Activated CD4-positive, alpha-beta T cell treated with anti-CD3 and anti-CD28 coated beads, Interleukin-2, amount 10 ng/mL, durations not matched to agents 7 days and 5 days (primary cell): ENCODE measurements at places on chromosomes 11 and 22.
A peak's percentile ranks its signal among the peaks of the same experiment; 100 is the strongest.

- no peak overlapping the region for H3K27ac ChIP-seq
- H3K27me3 ChIP-seq: no peaks in the 10 kb centered on the region
- DNase-seq: no peak
- H3K4me1 ChIP-seq: no peaks in the 10 kb centered on the region
- H3K4me3 ChIP-seq: no peak overlapping the region
These were observed 387.0 kb upstream of the DDI1 start for GRCh38 chr11:103649401-103649895.

GRCh38 chr22:37262346-37262745, 18.3 kb upstream of the RAC2 start:
- peaks cover 41% of the 10 kb centered on the region for H3K4me1 ChIP-seq
- no peak overlapping the region for H3K27ac ChIP-seq
- no peak overlapping the region for H3K4me3 ChIP-seq
- no peak for DNase-seq

- H3K36me3 ChIP-seq: no peaks in the 10 kb centered on the region
- H3K4me3 ChIP-seq: no peak overlapping the region
- H3K27me3 ChIP-seq: peaks cover 1% of the 10 kb centered on the region
- H3K4me1 ChIP-seq: no peaks in the 10 kb centered on the region
These were observed 435.1 kb upstream of the DDI1 start for GRCh38 chr11:103601225-103601846.

GRCh38 chr22:49866646-49867045, 13.0 kb downstream of the ZBED4 start:
- H3K27me3 ChIP-seq: no peaks in the 10 kb centered on the region
- no peak for DNase-seq
- peak overlapping the region; percentile 36 for H3K27ac ChIP-seq

DNA sequence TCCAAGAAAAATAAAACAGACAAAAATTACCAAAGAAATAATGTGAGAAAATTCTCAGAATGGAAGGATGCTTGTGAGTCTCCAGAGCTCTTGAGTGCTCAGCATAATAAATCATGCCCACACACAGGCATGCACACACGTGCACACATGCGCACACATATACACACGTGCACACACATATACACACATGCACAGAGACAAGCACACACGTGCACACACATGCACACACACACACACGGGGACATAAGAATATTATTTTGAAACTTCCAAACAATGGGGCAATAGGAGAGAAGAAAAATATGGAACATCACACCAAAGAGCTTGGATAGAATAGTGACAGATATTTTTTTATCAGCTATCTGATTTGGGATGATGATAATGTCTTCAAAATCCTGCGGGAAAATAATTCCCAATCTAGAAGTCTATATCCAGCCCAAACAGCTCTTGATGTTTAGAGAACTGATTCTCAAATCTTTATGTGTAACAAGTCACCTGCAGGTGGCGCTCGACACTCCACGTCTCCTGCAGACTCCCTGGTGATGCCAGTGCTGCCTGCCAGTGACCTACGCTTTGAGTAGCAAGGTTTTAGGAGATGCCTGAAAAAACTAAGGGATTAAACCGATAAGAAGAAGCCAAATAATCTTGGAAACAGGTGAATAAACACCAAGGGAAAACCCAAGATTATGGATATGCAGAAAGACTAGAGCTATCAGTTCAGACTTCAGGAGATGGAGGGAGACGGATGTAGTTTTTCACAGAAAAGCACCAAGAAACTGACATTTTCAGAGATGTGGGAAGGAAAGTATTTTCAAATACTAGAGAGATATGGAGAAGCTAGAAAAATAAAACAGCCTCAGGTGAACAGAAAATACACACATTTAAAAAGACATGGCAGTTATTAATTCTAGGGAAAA, 743.6 kb downstream of the ETS1 start:
- H3K36me3 ChIP-seq: no peaks in the 10 kb centered on the region
- H3K27ac ChIP-seq: no peak overlapping the region
- H3K4me1 ChIP-seq: no peaks in the 10 kb centered on the region
- peak; percentile 70 for DNase-seq
- H3K27me3 ChIP-seq: peaks cover 11% of the 10 kb centered on the region
- H3K4me3 ChIP-seq: no peak overlapping the region

DNA sequence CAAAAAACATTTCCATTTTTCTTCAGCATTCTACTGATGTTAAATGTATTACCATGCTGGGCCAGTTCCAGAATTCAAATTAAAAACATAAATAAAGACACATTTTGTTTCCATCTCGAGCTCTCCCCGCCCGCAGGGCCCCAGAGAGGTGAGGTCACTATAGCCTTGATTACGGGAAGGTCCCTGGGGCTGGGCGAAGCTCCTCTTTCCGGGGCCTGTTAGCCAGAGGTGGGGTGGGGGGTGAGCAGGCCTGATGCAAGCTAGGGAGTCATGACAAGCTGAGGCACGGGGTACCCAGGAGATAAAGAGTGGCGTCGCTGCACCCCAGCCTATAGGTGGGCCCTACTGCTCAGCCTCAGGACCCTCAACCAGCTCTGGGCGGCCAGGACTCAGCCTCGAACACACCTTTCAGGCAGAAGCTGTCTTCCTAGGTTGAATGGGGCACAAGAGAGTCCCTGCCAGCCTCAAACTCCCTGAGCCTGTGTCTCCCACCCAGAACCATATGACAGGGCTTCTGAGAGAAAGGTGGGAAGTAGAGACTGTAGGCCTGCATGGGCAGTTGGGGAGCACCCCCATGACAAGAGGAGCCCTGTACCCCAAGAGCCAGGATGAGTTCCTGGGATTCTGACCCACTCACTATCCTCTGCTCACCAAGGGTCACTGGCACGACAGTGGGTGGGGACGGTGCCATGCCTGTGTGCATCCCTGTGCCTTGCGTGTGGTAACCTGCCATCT, 34.8 kb downstream of the KCNQ1OT1 start:
- no peaks in the 10 kb centered on the region for H3K4me1 ChIP-seq
- no peak overlapping the region for H3K27ac ChIP-seq
- H3K27me3 ChIP-seq: no peaks in the 10 kb centered on the region
- no peak for DNase-seq
- H3K4me3 ChIP-seq: no peak overlapping the region

- DNase-seq: peak; percentile 78
- H3K4me3 ChIP-seq: peak overlapping the region; percentile 89
- peaks cover 4% of the 10 kb centered on the region for H3K36me3 ChIP-seq
These were observed 1.9 kb upstream of the ADM start for GRCh38 chr11:10302744-10303557.

DNA sequence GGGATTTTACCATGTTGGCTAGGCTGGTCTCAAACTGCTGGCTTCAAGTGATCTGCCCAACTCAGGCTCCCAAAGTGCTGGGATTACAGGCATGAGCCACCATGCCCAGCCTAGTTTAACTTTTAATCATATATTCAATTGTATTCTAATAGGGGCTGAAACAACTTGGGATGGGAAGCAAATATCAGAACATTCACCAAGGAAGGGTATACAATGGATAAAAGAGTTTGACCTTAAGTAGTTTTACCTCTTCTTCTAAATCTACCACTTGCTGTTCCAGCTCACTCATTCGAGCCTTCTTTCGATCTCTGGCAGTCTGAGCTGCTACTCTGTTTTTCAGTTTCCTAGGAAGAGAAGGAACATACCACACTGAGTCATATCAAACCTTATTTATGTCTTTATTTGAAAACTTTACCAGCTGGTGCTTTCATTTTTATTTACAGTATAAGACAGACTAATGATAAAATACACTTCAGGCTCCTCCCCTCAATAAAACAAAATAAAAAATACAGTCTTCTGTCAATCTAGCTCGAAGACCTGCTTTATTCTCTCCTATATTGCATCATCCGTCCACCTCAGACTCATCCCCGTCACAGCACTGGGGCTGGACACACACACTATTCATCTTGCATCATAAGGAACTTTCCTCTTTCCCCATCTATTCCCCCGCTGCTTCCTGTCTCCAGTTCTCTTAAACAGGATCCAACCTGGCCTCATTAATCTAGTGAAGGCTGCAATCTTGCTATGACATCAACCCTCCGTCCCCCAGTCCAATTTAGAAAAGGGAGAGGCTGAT, 1.4 kb downstream of the XBP1 start:
- H3K4me3 ChIP-seq: peak overlapping the region; percentile 95
- no peaks in the 10 kb centered on the region for H3K27me3 ChIP-seq
- H3K27ac ChIP-seq: peak overlapping the region; percentile 98
- H3K36me3 ChIP-seq: peaks cover 64% of the 10 kb centered on the region
- DNase-seq: no peak

DNA sequence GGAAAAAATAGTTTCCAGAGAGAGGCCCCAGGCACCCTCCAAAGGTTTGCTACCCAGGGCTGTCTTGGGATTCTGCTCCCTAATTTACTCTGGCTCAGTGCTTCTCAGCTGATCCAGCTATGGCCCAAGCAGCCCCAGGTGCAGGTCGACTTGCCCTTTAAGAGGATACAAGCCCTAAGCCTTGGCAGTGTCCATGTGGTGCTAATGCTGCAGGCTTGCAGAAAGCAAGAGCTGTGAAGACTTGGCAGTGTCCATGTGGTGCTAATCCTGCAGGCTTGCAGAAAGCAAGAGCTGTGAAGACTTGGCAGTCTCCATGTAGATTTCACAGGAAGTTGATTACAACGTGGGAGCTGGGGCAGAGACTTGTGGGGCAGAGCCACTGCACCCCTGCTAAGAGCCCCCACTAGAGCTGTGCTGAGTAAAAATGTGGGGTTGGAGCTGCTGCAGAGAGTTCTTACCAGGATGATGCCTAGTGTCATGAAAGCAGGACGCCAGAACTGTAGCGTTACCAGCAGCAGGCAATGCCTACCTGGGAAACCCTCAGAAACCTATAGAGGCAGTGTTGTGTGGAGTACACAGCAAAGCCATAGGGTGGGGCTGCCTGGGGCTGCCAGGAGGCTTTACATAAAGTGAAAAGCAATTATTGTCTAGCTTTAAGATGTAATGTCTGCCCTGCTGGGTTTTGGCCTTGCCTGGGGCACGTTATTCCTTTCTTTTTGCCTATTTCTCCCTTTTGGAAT, 16.1 kb upstream of the OR52K1 start:
- H3K4me1 ChIP-seq: peaks cover 8% of the 10 kb centered on the region
- peaks cover 17% of the 10 kb centered on the region for H3K27me3 ChIP-seq
- no peak overlapping the region for H3K27ac ChIP-seq
- no peak overlapping the region for H3K4me3 ChIP-seq

- no peaks in the 10 kb centered on the region for H3K27me3 ChIP-seq
- no peak overlapping the region for H3K4me3 ChIP-seq
- no peak overlapping the region for H3K27ac ChIP-seq
- no peaks in the 10 kb centered on the region for H3K4me1 ChIP-seq
These were observed 817.0 kb downstream of the NTM start for GRCh38 chr11:132187386-132187785.

GRCh38 chr11:29989174-29989970, 27.5 kb downstream of the KCNA4 start:
- H3K4me3 ChIP-seq: no peak overlapping the region
- no peaks in the 10 kb centered on the region for H3K36me3 ChIP-seq
- no peaks in the 10 kb centered on the region for H3K4me1 ChIP-seq

DNA sequence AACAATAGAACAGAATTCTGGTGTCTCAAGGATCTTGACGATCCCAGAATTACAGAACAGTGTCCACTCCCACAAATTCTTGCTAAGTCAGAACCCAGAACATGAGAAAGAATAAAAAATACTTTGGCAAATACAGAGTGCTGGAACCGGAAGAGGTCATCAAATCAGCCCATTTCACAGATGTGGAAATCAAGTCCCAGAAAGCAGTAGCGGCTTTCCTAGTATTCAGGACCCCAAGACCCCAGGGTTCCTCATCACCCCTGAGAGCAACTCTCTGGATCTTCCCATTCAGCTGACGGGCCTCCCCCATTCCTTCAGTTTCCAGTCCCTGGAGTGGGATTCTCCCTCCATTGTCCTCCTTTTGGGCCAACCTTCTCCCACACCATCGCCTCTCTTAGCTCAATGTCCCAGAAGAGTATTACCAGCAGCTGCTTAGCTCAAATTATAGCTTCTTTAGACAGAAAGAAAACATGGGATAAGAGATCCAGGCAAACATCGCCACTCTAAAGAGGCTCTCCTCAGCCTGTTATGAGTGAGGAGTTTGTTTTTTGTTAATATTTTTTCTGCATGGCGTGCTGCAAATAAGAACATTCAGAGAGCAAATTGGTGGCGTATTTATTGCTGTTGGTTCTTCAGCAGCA, 268.3 kb downstream of the MN1 start:
- H3K4me3 ChIP-seq: no peak overlapping the region
- no peak overlapping the region for H3K27ac ChIP-seq
- DNase-seq: no peak
- H3K36me3 ChIP-seq: no peaks in the 10 kb centered on the region

GRCh38 chr11:70650075-70650909, 252.0 kb downstream of the CTTN start:
- H3K27me3 ChIP-seq: peaks cover 2% of the 10 kb centered on the region
- H3K36me3 ChIP-seq: no peaks in the 10 kb centered on the region
- peak; percentile 61 for DNase-seq
- no peak overlapping the region for H3K4me3 ChIP-seq
- H3K4me1 ChIP-seq: no peaks in the 10 kb centered on the region
- H3K27ac ChIP-seq: no peak overlapping the region

- H3K27ac ChIP-seq: no peak overlapping the region
- H3K36me3 ChIP-seq: peaks cover 21% of the 10 kb centered on the region
- no peak for DNase-seq
- H3K27me3 ChIP-seq: no peaks in the 10 kb centered on the region
- H3K4me3 ChIP-seq: no peak overlapping the region
- no peaks in the 10 kb centered on the region for H3K4me1 ChIP-seq
These were observed 22.2 kb downstream of the MCM5 start for GRCh38 chr22:35422145-35422544.

- no peak overlapping the region for H3K4me3 ChIP-seq
- H3K27ac ChIP-seq: no peak overlapping the region
- H3K36me3 ChIP-seq: no peaks in the 10 kb centered on the region
- no peaks in the 10 kb centered on the region for H3K4me1 ChIP-seq
- no peak for DNase-seq
- peaks cover 29% of the 10 kb centered on the region for H3K27me3 ChIP-seq
These were observed 16.7 kb upstream of the PRSS23 start for GRCh38 chr11:86783661-86784060.

GRCh38 chr11:66335531-66336233, 552 bp downstream of the RIN1 start:
- no peaks in the 10 kb centered on the region for H3K27me3 ChIP-seq
- H3K27ac ChIP-seq: peak overlapping the region; percentile 71
- H3K4me3 ChIP-seq: no peak overlapping the region
- peaks cover 19% of the 10 kb centered on the region for H3K4me1 ChIP-seq
- peaks cover 13% of the 10 kb centered on the region for H3K36me3 ChIP-seq
